Activated T-helper 2 cell treated with anti-CD3 and anti-CD28 coated beads, Interferon-gamma antibody, Interleukin-2, Interleukin-4, amounts not matched to agents 10 μg/mL and 5 μg/mL and 100 μg/mL, durations not matched to agents 14 hours and 24 hours and 36 hours (primary cell): ENCODE measurements at places on chromosomes 16 and 17. TPM values are rescaled to one million over a fixed set of nuclear protein-coding genes. Genes with fewer than 3 reads are reported as not detected.
A peak's percentile ranks its signal among the peaks of the same experiment; 100 is the strongest.

DNA sequence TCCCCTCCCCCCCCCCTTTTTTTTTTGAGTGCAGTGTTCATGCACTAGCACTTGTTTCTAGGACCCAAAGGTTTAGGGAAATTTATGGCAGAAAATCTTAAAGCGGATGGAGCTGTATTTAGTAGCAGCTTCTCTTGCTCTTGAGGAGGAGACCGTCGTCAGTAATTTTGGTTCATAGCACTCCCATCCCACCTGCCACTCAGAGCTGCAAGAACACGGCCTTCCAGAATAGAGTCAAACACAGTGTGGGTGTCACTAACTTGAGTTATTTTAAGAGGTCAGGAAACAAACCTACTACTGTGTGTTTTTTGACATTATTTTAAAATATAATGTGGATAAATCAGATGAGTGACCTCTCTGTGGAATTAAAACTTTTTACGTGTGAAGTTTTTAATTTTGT lies 37.3 kb downstream of the SEC14L1 start:
- peaks cover 29% of the 10 kb centered on the region for H3K4me1 ChIP-seq
- no peak overlapping the region for H3K27ac ChIP-seq
- DNase-seq = no peak
- H3K36me3 ChIP-seq = peaks cover 63% of the 10 kb centered on the region
- H3K4me3 ChIP-seq = no peak overlapping the region
- H3K27me3 ChIP-seq = no peaks in the 10 kb centered on the region

MPO gene
- not detected in 2 replicates for total RNA-seq

GRCh38 chr16:28164140-28164539 lies 47.6 kb downstream of the XPO6 start:
- H3K27me3 ChIP-seq = no peaks in the 10 kb centered on the region
- H3K27ac ChIP-seq = peak overlapping the region; percentile 10
- no peak overlapping the region for H3K4me3 ChIP-seq
- peaks cover 85% of the 10 kb centered on the region for H3K36me3 ChIP-seq
- DNase-seq = no peak
- peaks cover 73% of the 10 kb centered on the region for H3K4me1 ChIP-seq

RASL10B gene
- 0.94 and 1.2 TPM in 2 replicates for total RNA-seq

GRCh38 chr16:15031586-15031985 lies 24.3 kb downstream of the NTAN1 start:
- H3K4me1 ChIP-seq = peaks cover 4% of the 10 kb centered on the region
- no peak overlapping the region for H3K4me3 ChIP-seq
- DNase-seq = no peak
- no peaks in the 10 kb centered on the region for H3K27me3 ChIP-seq

- H3K4me3 ChIP-seq = no peak overlapping the region
- H3K27me3 ChIP-seq = no peaks in the 10 kb centered on the region
- H3K36me3 ChIP-seq = peaks cover 14% of the 10 kb centered on the region
- no peaks in the 10 kb centered on the region for H3K4me1 ChIP-seq
These were observed 82.1 kb downstream of the TIMM22 start for GRCh38 chr17:1078831-1079561.

CDR2L gene
- 2.3 and 2.4 TPM in 2 replicates for total RNA-seq

DNA sequence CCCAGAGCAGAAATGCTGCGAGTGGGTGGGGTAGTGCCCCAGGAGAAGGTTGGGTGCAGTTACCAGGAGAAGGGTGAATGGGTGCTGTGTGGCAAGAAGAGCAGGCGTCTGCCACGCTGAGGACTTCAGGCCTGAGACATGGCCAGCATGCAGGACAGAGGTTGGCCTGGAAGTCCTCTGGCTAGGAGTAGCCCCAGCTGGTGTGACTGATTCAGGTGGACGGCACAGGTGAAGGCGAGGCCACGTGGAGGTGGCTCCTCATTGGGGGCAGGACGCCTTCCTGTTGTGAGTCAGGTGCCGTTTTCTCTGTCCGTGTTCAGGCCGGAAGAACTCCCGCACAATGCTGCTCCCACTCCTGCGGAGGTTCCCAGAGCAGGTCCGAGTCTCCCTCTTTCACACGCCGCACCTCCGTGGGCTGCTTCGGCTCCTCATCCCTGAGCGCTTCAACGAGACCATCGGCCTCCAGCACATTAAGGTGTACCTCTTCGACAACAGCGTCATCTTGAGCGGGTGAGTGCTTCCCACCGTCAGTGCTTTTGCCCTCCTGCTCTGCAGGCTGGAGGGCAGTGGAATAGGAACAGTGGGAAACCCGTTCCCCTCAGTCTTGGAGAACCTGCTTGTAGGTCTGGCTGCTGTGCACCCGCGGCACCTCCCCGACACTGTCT lies 20.7 kb downstream of the PGS1 start:
- H3K27me3 ChIP-seq = no peaks in the 10 kb centered on the region
- H3K4me1 ChIP-seq = no peaks in the 10 kb centered on the region
- no peak for DNase-seq
- peaks cover 87% of the 10 kb centered on the region for H3K36me3 ChIP-seq
- H3K4me3 ChIP-seq = no peak overlapping the region
- no peak overlapping the region for H3K27ac ChIP-seq

DNA sequence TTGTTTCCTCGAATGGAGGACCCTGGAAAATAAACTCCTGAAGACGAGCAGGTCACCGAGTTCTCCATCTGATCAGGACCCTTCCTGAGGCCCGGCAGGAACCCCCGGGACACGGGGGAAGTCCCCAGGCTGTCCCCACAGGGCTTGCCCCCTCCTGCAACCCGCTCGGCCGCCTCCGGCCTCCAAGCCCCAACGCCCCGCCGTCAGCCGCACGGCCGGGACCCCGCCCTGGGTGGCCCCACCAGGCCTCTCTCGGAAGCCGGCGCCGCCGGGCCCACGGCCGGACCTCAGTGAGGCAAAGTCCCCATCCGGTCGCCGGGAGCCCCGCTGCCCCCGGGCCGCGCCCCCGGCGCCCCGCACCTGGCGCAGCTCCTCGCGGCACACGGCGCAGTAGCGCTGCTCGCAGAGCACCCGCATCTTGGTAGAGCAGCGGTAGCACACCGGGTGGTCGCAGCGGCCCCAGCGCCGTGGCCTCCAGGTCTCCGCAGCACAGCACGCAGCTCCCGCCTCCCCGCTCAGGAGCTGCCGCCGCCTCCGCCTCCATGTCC lies 383 bp downstream of the ZNF598 start:
- no peaks in the 10 kb centered on the region for H3K27me3 ChIP-seq
- DNase-seq = no peak
- H3K4me1 ChIP-seq = peaks cover 22% of the 10 kb centered on the region
- H3K4me3 ChIP-seq = peak overlapping the region; percentile 86
- H3K27ac ChIP-seq = peak overlapping the region; percentile 78
- H3K36me3 ChIP-seq = peaks cover 33% of the 10 kb centered on the region

GRCh38 chr16:88380619-88381018 lies 2.1 kb upstream of the ZNF469 start:
- peaks cover 22% of the 10 kb centered on the region for H3K27me3 ChIP-seq
- H3K27ac ChIP-seq = no peak overlapping the region
- H3K4me3 ChIP-seq = no peak overlapping the region
- no peaks in the 10 kb centered on the region for H3K36me3 ChIP-seq
- DNase-seq = no peak

- H3K36me3 ChIP-seq = no peaks in the 10 kb centered on the region
- H3K27me3 ChIP-seq = peaks cover 4% of the 10 kb centered on the region
- no peak overlapping the region for H3K27ac ChIP-seq
- H3K4me3 ChIP-seq = no peak overlapping the region
- no peak for DNase-seq
- H3K4me1 ChIP-seq = no peaks in the 10 kb centered on the region
These were observed 189.4 kb downstream of the CCT6B start for GRCh38 chr17:34771891-34772290.

SCN4A gene
- total RNA-seq = 0.11 and 0.14 TPM in 2 replicates

GRCh38 chr17:5695480-5695879 lies 111.2 kb upstream of the NLRP1 start:
- DNase-seq = no peak
- peaks cover 8% of the 10 kb centered on the region for H3K27me3 ChIP-seq

GRCh38 chr17:35745246-35745645 lies 7.8 kb downstream of the GAS2L2 start:
- DNase-seq = no peak
- H3K36me3 ChIP-seq = no peaks in the 10 kb centered on the region

DNA sequence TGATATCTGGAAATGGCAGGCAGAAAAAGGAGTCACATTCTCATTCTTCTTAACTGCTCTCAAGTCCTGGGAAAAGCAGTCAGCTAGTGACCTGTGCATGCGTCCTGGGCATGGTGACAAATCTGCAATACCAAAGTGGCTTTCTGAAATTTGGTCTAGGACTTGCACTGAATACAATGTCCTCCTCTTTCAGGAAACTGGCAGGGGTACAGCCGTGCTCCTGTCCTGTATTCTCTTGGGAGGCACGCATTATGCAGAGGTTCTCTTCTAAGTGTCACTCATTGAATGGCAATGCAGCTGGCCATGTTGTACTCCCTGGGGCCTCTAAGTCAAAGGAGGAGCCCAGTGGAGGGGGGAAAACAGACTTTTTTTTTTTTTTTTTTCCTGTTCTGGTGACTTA lies 10.6 kb downstream of the PHF12 start:
- DNase-seq = no peak
- no peaks in the 10 kb centered on the region for H3K27me3 ChIP-seq
- peaks cover 69% of the 10 kb centered on the region for H3K36me3 ChIP-seq

DNA sequence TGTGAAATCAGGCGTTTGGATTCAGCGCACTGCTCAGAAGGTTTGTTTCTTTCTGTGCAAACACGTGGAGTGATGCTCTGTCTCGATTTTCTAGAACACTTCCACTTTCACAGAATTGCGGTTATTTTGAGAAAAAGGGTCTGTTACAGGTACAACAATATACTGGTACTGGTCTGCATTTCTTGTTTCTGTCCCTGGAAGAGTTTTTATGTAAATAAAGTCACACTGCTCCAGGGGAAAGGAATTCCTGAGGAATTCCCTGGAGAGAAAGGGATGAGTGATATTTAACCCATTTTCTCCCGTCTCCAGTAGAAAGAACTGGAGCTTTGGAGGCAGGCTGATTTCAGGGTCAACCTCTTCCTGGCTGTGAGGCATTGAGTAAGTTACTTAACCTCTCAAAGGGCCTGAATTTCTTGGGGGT lies 16.2 kb upstream of the RMI2 start:
- H3K27me3 ChIP-seq = no peaks in the 10 kb centered on the region
- peak overlapping the region; percentile 27 for H3K4me3 ChIP-seq
- H3K4me1 ChIP-seq = peaks cover 47% of the 10 kb centered on the region

TBC1D28 gene
- not detected in 2 replicates for total RNA-seq

FA2H gene
- total RNA-seq = not detected in 2 replicates

YBX2 gene
- total RNA-seq = 0.43 and 0.51 TPM in 2 replicates

GRCh38 chr17:82053556-82054263 lies 2.0 kb downstream of the GPS1 start:
- no peak for DNase-seq
- H3K36me3 ChIP-seq = peaks cover 15% of the 10 kb centered on the region
- H3K27ac ChIP-seq = no peak overlapping the region
- H3K27me3 ChIP-seq = no peaks in the 10 kb centered on the region
- H3K4me1 ChIP-seq = peaks cover 3% of the 10 kb centered on the region

GRCh38 chr17:39576187-39576586 lies 31.5 kb downstream of the NEUROD2 start:
- no peak overlapping the region for H3K4me3 ChIP-seq
- no peak for DNase-seq
- peaks cover 11% of the 10 kb centered on the region for H3K27me3 ChIP-seq

BMERB1 gene
- 10.6 and 12.8 TPM in 2 replicates for total RNA-seq

EPN3 gene
- total RNA-seq = not detected in 2 replicates

KRTAP2-2 gene
- total RNA-seq = not detected in 2 replicates

- no peaks in the 10 kb centered on the region for H3K4me1 ChIP-seq
- no peak overlapping the region for H3K27ac ChIP-seq
- H3K36me3 ChIP-seq = no peaks in the 10 kb centered on the region
- no peak for DNase-seq
- peaks cover 2% of the 10 kb centered on the region for H3K27me3 ChIP-seq
These were observed 114.9 kb upstream of the CDH5 start for GRCh38 chr16:66251476-66252160.

IKZF3 gene
- total RNA-seq = 18.3 and 20.3 TPM in 2 replicates

GRCh38 chr17:68775318-68775717 lies 174.2 kb upstream of the FAM20A start:
- peaks cover 7% of the 10 kb centered on the region for H3K4me1 ChIP-seq
- no peak overlapping the region for H3K27ac ChIP-seq
- no peak overlapping the region for H3K4me3 ChIP-seq
- no peaks in the 10 kb centered on the region for H3K27me3 ChIP-seq
- DNase-seq = no peak
- no peaks in the 10 kb centered on the region for H3K36me3 ChIP-seq

DNA sequence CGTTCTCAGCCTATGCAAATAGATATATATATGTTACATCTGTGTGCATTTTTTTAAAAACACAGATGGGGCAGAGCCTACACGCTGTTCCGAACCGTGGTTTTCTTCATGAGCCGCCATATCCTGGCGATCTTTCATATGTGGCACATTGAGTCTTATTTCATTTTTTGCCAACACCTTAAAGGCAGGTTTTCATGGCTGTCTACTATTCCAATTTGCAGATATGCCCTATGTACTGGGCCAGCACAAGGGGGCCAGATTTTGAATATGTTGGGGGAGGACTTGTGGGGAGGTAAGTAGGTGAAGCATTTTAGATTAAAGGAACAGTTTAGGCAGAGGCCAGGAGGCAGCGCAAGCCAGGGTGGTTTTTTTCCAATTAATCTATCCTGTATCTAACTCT lies 16.0 kb downstream of the WFDC1 start:
- H3K36me3 ChIP-seq = no peaks in the 10 kb centered on the region
- no peak for DNase-seq
- no peak overlapping the region for H3K27ac ChIP-seq
- H3K4me1 ChIP-seq = no peaks in the 10 kb centered on the region

RBFOX1 gene
- not detected in 2 replicates for total RNA-seq

MT1A gene
- total RNA-seq = 7.6 and 8.3 TPM in 2 replicates

GRCh38 chr17:81115749-81116464 lies 49.4 kb upstream of the PVALEF start:
- no peaks in the 10 kb centered on the region for H3K27me3 ChIP-seq
- peaks cover 4% of the 10 kb centered on the region for H3K4me1 ChIP-seq
- H3K36me3 ChIP-seq = no peaks in the 10 kb centered on the region
- no peak overlapping the region for H3K4me3 ChIP-seq
- H3K27ac ChIP-seq = no peak overlapping the region

DNA sequence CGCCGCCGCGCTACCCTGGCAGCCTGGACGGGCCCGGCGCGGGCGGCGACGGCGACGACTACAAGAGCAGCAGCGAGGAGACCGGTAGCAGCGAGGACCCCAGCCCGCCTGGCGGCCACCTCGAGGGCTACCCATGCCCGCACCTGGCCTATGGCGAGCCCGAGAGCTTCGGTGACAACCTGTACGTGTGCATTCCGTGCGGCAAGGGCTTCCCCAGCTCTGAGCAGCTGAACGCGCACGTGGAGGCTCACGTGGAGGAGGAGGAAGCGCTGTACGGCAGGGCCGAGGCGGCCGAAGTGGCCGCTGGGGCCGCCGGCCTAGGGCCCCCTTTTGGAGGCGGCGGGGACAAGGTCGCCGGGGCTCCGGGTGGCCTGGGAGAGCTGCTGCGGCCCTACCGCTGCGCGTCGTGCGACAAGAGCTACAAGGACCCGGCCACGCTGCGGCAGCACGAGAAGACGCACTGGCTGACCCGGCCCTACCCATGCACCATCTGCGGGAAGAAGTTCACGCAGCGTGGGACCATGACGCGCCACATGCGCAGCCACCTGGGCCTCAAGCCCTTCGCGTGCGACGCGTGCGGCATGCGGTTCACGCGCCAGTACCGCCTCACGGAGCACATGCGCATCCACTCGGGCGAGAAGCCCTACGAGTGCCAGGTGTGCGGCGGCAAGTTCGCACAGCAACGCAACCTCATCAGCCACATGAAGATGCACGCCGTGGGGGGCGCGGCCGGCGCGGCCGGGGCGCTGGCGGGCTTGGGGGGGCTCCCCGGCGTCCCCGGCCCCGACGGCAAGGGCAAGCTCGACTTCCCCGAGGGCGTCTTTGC lies 3.1 kb downstream of the HIC1 start:
- DNase-seq = no peak
- H3K27me3 ChIP-seq = no peaks in the 10 kb centered on the region
- H3K27ac ChIP-seq = peak overlapping the region; percentile 65
- peaks cover 33% of the 10 kb centered on the region for H3K4me1 ChIP-seq
- H3K36me3 ChIP-seq = peaks cover 36% of the 10 kb centered on the region
